Posterior cingulate gyrus (tissue), 11 donors: ENCODE measurements at places on chromosomes 12 and 14.
A peak's percentile ranks its signal among the peaks of the same experiment; 100 is the strongest.

GRCh38 chr14:97477353-97477752, 680.2 kb downstream of the VRK1 start:
- DNase-seq, result no peak

- DNase-seq, result no peak
Observed at GRCh38 chr14:53692451-53692850, 264.2 kb downstream of the BMP4 start.

- no peak for DNase-seq
Observed at GRCh38 chr12:52838609-52839435, 4.7 kb upstream of the KRT79 start.

DNA sequence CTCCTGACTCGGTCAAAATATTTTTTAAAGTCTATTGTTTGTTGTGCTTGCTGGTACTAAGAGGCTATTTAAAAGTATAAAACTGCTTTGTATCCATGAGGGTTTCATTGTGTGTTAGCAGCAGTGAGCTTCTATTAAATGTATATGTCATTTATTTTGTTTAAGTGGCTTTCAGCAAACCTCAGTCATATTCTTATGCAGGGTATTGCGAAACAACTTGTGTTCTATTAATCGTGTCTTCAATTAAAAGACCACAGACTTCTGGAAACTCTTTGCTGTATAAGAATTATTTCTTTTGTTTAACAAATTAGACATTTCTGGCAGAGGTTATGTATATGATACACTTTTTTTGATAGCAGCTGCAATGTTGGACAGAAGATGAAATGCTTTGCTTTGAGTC, 6.5 kb downstream of the IAPP start:
- no peak for DNase-seq

- DNase-seq, result no peak
Observed at GRCh38 chr12:56087220-56087619, 7.3 kb downstream of the ERBB3 start.

DNA sequence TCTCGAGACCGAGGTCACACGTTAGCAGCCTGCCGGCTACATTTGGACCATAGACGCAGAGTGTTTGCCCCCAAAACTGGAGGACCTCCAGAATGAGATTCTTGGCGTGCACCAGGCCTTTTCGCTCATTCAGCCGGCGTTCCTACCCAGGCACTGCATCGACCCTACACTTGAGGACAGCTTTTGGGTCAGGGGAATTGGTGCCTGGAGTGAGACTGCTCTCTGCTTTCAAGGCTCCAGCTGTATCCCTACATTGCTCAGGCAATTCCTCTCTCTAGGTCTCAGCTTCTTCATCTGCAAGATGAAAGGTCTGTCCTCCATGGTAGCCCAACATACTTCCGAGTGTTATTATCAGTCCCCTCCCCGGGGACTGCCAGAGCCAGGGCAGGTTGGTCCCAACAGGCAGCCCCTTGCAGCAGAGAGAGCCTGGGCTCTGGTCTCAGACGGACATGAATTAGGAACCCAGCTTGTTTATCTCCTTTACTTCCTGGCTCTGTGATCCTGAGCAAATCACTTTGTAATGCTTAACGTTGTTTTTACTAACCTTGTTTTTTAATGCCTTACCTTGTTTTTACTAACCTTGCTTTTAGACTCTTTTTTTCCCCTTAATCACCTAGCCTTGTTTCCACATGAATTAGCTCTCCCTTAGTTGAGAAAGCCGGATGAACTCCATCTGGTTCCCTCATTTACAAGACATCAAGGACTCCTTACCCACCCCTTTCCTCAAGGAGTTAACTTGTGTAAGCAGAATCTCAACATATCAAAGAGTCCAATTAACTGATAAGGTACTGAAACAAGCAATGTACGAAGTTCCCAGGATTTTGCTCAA, 892 bp downstream of the TCHP start:
- peak; percentile 44 for DNase-seq

DNA sequence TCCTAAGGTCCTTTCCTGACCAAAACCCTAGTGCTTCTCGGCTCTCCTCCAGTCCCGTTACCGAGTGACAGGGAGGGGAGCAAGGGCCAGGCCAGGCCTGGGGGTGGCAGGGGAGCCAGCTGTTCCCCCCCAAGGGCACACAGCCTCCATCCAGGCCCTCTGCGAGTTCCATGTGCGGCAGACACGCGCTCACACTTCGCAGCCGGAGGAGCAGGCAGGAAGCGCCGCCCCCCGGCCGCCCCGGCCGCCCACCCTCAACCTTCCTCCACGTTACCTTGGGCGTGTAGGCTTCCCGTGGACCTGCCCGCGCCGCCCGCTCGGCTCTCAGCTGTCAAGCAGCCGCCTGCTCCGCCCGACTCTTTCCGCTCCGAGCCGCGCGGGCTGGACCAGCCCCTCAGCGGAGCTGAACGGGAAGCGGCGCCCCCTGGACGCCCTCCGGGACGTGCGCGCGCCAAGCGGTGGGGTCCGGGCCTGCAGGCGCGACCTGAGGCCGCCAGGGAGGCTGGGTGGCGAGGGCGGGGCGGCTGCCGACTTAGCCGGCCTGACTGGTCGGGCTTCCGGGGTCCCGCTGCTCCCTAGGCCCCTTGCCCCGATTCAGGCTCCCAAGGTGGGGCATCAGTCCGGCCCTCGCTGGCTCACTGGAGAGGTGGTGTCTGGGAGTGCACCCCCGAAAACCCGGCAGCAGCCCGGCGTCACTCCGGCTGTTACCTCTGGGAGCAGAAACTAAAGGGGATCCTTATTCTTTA, at the start of gene CRACR2A:
Gene CRACR2A (minus strand): TSS at position 369 of the 746 bp plus-strand sequence. CDS start 56,110 bp downstream, outside the sequence.
- DNase-seq, result no peak

DNA sequence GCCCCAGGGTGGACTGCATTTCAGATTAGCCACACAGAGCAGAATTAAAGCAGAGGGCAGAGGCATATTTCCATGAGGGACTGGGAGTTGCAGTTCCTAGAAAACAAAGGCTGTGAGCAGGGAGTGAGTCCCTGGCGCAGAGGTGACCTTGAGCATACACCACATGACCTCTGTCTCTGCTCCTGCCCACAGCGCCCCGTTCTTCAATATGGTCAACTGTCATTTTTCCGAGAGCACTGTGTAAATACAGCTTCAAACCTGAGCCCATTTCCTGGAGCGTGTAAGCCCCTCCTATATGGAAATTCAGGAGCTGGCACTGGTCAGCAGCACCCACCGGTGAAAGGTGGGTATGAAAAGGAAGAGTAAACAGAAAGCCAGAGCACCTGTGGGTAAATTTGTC, 192.2 kb upstream of the PELI2 start:
- DNase-seq, result no peak

DNA sequence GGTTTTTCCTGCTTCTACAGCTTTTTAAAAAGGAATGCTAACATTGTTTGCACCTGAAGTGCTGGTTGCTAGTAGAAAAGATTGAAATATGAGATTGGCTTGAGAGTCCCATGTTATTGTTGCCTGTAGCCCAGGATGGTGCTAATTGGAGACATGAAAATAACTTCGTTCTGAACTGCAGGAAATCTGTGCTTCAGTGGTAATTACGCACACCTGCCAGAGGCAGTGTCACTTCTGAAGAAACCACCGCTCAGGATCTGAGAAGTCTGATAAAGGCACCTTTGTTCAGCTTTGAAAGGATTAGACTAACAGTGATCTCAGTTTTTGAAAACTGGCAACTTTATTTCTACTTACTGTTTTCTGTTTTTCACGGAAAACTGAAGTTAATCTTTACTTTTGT, 15.5 kb upstream of the ATP6V0A2 start:
- no peak for DNase-seq

GRCh38 chr12:46659032-46659650, 166.7 kb downstream of the SLC38A4 start:
- no peak for DNase-seq

GRCh38 chr12:108271951-108272872, 66.9 kb downstream of the CMKLR1 start:
- DNase-seq, result no peak

DNA sequence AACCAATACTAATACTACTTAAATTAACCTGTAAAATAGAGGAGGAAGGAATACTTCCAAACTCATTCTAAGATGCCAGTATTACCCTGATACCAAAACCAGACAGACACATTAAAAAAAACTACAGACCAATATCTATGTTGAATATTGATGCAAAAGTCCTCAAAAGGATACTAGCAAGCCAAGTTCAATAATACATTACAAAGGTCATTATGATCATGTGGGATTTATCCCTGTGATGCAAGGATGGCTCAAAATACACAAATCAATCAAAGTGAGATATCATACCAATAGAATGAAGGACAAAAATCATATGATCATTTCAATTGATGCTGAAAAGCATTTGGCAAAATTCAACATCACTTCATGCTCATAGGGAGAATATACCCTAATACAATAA, 97.2 kb upstream of the ATXN7L3B start:
- no peak for DNase-seq

- DNase-seq, result no peak
Observed at GRCh38 chr12:49973361-49973830, 649 bp downstream of the AQP6 start.

GRCh38 chr12:109239179-109239578, 69.9 kb downstream of the FOXN4 start:
- DNase-seq, result no peak

- peak; percentile 14 for DNase-seq
Observed at GRCh38 chr14:87805315-87805723, 187.7 kb downstream of the GALC start.

DNA sequence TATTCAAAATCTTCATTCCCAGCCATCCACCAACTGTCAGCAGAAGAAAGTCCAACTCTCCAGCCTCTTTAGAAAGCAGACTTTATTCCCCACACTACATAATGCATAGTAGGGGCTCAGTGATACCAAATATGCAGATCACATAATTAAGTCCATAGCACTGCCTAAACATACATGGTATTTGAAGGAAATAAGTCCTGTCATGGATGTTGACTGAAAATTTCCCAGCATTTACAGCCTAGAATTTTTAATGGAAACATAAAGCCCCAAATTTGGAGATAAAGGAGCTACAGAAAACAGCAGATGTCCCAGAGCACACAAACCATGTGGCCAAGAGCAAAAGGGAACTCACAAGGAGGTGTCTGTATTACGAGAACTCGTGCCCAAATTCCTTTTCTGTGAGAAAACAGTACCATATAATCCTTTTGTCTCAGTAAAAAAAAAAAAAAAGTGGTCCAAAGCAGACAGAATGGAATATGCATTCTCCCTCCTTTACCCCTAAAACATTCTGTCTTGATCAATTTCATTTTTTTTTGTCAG, 920.5 kb downstream of the NRXN3 start:
- DNase-seq, result no peak

GRCh38 chr14:95683793-95684192, 2.4 kb upstream of the TCL1B start:
- no peak for DNase-seq

GRCh38 chr12:131093971-131094830, 140.5 kb downstream of the ADGRD1 start:
- DNase-seq, result peak; percentile 4

DNA sequence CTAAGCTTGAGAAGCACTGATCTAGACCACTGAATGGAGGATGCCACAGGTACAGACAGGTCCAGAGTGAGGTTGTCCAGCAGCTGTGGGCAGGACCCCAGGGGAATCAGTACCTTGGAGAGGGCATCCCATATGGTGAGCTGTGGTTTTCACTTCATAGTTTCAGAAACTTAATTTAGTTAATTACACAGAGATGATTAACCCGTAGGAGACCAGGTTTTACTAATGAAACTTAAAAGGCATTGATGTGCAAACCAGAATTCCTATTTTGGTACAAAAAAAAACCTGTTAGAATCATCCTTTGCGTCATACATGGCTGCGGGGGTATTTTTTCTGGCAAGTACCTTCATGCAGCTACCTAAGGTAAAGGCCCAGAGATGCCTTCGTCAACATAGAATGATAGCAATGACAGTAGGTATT, 159.3 kb downstream of the DACT1 start:
- no peak for DNase-seq

DNA sequence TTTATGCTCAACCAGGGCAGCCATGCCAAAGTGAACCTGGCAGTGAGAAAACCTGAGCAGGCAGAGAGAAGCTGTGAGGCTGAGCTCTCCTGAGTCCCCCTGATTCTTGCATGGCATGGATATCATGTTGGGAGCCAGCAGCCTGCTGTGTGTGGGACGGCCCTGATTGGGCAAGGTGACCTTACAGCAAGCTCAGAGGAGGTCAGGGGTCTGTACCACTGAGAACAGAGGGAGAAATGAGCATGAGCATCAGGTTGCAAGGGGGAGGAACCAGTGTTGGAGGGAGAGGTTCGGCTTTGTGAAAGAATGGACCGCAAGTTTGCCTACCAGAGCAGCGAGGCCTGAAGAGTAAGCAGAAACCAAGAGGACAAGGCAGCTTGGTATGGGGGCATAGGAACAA, 59.1 kb upstream of the PTGR2 start:
- DNase-seq, result no peak

DNA sequence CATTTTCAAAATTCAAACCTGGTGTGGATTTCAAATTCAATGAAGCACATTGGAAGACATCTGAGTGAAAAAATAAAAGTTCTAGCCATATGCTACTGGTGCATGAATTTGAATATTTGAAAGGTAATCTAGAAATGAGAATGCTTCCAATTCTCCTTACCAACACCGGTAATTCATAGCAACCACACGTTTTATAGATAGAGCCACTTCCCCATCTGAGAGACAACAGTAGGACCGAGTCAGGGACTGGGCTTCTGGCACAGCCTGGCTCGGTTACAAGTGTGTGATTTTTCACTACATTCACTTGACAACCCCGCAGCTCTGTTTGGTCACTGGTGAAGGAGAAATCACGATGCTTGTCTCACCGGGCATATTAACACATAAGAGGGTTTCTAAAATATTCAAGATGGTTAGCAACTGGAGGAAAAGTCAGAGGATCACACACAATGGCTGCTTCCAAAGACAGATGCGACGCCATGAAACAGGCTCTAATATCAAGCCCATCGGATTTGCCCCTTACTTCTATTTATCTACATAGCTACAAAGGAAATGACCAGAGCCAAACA, 86.5 kb upstream of the FOXN3 start:
- DNase-seq, result no peak

GRCh38 chr12:31005944-31006361, 67.7 kb upstream of the DDX11 start:
- DNase-seq, result no peak

GRCh38 chr12:54658306-54659264, 10.4 kb upstream of the DCD start:
- DNase-seq, result no peak

GRCh38 chr14:31947076-31947475, 130.0 kb upstream of the ARHGAP5 start:
- no peak for DNase-seq

GRCh38 chr14:89827265-89827664, 127.3 kb downstream of the EFCAB11 start:
- no peak for DNase-seq

GRCh38 chr14:36498938-36499337, 21.1 kb downstream of the NKX2-1 start:
- no peak for DNase-seq
